ENCODE measurements at places on chromosomes 1 and 21. TPM values are rescaled to one million over a fixed set of nuclear protein-coding genes. Genes with fewer than 3 reads are reported as not detected.

COL24A1 gene
- 2.7 TPM for total RNA-seq

H6PD gene
- 54.8 TPM for total RNA-seq

ANKRD34A gene
- total RNA-seq, result 0.28 TPM

NDC1 gene
- total RNA-seq, result 23.1 TPM

RASAL2 gene
- total RNA-seq, result 23.8 TPM

SPRR5 gene
- not detected for total RNA-seq

FABP3 gene
- total RNA-seq, result 23.9 TPM

RGS8 gene
- not detected for total RNA-seq

CYP4X1 gene
- total RNA-seq, result 1.7 TPM

FYB2 gene
- total RNA-seq, result 15.5 TPM

EVA1B gene
- total RNA-seq, result 67.2 TPM

MYBPH gene
- total RNA-seq, result not detected

AMY2B gene
- 21.5 TPM for total RNA-seq

KCNE2 gene
- 4.9 TPM for total RNA-seq

AADACL3 gene
- 0.10 TPM for total RNA-seq

ESPN gene
- 31.1 TPM for total RNA-seq

KANK4 gene
- total RNA-seq, result 5.5 TPM

HSPA6 gene
- total RNA-seq, result 1.1 TPM

LCA5L gene
- total RNA-seq, result 0.72 TPM

MFAP2 gene
- total RNA-seq, result 200 TPM

NBPF10 gene
- 1.0 TPM for total RNA-seq

GPR52 gene
- 1.6 TPM for total RNA-seq

ELOVL1 gene
- 90.8 TPM for total RNA-seq

FAM78B gene
- not detected for total RNA-seq

LEMD1 gene
- total RNA-seq, result not detected

ZNF695 gene
- total RNA-seq, result 1.5 TPM
